NCI-H1105 (cell line): ENCODE measurements at places on chromosomes 1 and 21.

DNA sequence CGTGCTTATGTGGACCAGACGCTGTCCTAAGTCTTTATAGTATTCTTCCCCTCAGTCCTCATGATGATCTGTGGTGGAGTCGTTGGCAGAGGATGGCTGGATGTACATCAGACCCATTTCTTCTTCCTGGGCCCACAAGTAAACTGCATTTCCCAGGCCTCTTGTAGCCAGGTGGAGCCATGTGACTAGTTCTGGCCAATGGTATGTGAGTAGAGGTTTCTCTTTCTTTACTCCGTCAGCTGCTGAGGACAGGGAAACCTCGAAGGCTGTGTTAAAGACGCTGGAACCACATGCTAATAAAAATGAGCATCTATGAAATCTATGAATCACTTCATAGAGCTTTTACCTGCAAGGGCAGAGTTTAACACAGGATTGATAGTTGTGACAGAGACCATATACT, 18.7 kb upstream of the ZNF362 start:
- no peak for DNase-seq

- no peak for DNase-seq
These were observed 97.9 kb upstream of the RAB3GAP2 start for GRCh38 chr1:220370041-220370700.

- peak; percentile 26 for DNase-seq
These were observed at the start of gene HIVEP3 for GRCh38 chr1:41918450-41919043. HIVEP3 (minus strand) TSS chr1:41918922.

GRCh38 chr1:18407166-18408045, 73.3 kb upstream of the KLHDC7A start:
- no peak for DNase-seq

GRCh38 chr1:182120411-182121258, 59.1 kb upstream of the ZNF648 start:
- no peak for DNase-seq
